ENCODE measurements at places on chromosomes 13 and 19.
A peak's percentile ranks its signal among the peaks of the same experiment; 100 is the strongest.

GRCh38 chr13:112575675-112576074 lies 12.3 kb downstream of the TUBGCP3 start:
- DNase-seq, result no peak

- no peak for DNase-seq
Measured at GRCh38 chr13:98039964-98040363, 86.5 kb downstream of the IPO5 start.

DNA sequence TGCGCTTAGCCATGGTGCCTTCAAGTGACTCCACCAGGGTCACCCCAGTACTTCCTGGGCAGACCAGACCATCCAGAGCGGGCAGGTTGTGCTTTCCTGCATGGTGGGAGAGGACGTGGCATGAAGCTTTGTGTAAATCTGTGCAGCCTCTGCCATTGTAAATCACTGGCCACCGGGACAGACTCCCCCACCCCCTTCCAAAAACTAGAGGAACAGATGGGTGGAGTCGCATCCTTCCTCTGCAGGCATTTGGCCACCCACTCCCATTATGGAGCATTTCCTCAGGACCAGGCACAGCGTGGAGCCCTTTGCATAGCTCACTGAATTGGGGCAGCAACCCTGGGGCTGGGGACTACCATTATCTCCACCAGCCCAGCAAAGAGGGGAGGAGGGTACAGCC lies 8.2 kb downstream of the BCKDHA start:
- DNase-seq, result no peak

GRCh38 chr19:11268783-11269267 lies 6.5 kb upstream of the DOCK6 start:
- no peak for DNase-seq

GRCh38 chr13:43924549-43925245 lies 45.0 kb downstream of the LACC1 start:
- no peak for DNase-seq

GRCh38 chr13:49812812-49813211 lies 20.3 kb upstream of the KPNA3 start:
- no peak for DNase-seq

DNA sequence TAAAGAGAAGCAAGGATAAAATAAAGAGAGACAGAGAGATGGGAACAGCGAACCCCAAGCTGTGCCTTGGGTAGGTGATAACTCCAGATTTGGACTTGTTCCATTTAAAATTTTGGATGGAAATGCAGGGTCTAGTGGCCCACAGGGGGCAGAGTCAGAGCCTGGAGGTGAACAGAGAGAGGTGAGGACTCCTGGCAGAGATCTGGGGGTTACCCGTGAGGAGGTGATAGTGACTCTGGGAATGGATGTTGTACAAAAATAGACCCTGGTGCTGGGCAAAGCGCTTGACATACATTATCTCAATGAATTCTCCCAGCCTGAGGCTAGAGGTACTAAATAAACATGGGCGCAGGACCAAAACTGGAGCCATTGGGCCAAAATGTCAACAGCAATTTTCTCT lies 14.3 kb upstream of the DHRS12 start:
- DNase-seq, result no peak

GRCh38 chr13:74132776-74133656 lies 1.2 kb downstream of the KLF12 start:
- peak; percentile 54 for DNase-seq

DNA sequence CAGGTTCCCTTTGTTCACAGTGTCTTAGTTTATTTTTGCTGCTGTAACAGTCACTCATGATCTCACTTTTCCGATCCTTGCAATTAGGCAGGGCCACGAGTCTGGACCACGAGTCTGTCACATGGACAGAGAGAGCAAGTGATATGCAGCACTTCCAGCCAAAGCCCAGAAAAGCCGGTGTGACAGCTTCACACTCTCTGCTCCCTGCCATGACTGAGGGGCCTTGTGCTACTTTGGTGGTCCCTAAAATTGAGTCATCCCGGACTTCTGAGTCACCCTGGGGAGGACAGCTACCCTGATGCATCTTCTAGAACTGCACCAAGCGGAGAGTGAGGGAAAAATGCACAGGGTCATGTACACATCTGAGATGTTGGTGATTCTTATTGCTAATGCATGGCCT lies 179.6 kb downstream of the EFNB2 start:
- no peak for DNase-seq

DNA sequence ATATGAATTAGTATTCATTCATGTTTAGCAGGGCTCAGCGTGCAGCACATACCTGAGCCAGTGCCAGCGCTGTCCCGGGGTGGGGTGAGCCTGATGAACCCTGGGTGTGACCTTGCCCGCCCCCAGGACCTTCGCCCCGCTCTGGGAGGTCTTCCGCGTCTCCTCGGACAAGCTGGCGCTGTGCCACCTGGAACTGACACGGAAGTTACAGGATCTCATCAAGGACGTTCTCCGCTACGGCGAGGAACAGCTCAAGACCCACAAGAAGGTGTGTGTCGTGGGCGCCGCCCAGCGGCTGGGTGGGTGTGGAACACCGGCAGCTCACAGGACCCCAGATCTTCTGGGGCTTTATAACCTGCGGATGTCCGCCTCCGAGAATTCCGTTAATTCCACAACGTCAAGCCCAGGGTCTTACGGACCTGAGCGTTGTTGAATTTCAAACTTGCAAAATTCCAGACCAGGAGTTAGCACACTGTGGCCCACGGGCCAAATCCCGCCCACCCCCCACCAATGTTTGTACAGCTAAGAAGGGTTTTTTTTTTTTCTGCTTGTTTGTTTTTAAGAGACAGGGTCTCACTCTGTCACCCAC lies 15.4 kb downstream of the FCHO1 start:
- peak; percentile 51 for DNase-seq

- DNase-seq, result no peak
Measured at GRCh38 chr13:73556902-73557301, 498.1 kb downstream of the KLF5 start.

Data from activated CD8-positive, alpha-beta T cell treated with anti-CD3 and anti-CD28 coated beads, Interleukin-2, amount 10 ng/mL, durations not matched to agents 7 days and 5 days (primary cell).